Adipocyte (in vitro differentiated cells): ENCODE measurements at places on chromosomes 11 and 22.
A peak's percentile ranks its signal among the peaks of the same experiment; 100 is the strongest.

- no peak for DNase-seq
Measured at GRCh38 chr22:38030311-38031133, 26.7 kb upstream of the PICK1 start.

DNA sequence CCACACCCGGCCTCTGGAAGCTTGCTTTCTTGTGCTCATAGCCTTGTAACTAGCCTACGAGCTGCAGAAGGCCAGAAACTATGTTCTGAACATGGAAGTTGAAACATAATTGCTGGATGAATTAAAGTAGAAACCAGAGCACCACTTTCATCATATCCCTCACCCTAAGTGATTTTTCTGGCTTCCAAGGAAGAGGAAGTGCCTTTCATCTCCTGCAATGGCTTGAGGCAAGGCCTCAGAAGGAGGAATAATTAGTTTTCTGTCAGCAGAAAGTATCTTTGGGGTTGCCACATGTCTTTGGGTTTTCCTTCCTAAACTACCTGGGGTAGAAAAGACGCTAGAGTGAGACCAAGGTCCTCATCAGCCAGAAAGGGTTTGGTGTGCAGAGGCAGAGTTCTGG lies 14.5 kb downstream of the RPL27A start:
- DNase-seq, result no peak

GRCh38 chr11:125379981-125380380 lies 116.1 kb downstream of the FEZ1 start:
- DNase-seq, result no peak

GRCh38 chr11:10274726-10275125 lies 19.3 kb downstream of the SBF2 start:
- peak; percentile 43 for DNase-seq

DNA sequence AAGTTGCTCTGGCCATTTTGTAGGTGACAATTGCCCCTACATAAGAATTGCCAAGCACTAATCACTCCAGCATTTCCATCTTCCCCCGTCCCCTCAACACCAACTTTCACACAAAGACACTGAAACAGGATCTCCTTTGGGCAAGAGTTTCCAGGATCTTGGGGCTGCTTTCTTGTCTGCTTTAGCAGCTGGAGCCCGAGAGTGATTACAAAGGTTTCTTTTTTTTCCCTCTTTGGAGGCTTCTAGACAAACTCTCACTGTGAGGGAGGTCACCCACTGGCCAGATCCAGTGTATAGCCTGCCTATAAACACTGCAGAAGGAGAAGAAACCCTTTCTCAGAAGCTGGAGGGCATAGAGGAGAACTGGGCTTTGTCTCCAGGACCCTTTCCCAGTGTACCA lies 92.5 kb downstream of the APIP start:
- DNase-seq, result no peak
